ENCODE measurements at places on chromosomes 5 and 9.

GRCh38 chr5:124728331-124728967, 18.0 kb downstream of the ZNF608 start:
- DNase-seq, result no peak

DNA sequence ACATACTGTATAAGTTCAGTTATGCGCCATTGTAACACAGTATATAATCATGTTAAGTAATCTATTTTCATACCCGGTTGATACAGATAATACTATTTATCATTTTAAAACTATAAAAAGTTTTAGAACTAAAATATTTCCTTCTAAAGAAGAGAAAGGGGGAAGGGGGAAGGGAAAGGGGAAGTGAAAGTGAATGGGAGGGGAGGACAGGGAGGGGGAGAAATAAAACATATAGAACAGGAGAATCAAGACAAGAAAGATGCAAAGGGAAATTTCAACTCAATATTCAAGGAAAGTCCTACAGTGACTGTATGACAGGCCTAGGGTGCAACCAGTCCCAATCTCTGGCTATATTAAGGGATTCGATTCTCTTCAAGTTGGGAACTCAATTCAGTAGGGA, 1278.8 kb downstream of the MAT2B start:
- no peak for DNase-seq

GRCh38 chr9:133842721-133843227, 104.6 kb upstream of the SARDH start:
- no peak for DNase-seq

DNA sequence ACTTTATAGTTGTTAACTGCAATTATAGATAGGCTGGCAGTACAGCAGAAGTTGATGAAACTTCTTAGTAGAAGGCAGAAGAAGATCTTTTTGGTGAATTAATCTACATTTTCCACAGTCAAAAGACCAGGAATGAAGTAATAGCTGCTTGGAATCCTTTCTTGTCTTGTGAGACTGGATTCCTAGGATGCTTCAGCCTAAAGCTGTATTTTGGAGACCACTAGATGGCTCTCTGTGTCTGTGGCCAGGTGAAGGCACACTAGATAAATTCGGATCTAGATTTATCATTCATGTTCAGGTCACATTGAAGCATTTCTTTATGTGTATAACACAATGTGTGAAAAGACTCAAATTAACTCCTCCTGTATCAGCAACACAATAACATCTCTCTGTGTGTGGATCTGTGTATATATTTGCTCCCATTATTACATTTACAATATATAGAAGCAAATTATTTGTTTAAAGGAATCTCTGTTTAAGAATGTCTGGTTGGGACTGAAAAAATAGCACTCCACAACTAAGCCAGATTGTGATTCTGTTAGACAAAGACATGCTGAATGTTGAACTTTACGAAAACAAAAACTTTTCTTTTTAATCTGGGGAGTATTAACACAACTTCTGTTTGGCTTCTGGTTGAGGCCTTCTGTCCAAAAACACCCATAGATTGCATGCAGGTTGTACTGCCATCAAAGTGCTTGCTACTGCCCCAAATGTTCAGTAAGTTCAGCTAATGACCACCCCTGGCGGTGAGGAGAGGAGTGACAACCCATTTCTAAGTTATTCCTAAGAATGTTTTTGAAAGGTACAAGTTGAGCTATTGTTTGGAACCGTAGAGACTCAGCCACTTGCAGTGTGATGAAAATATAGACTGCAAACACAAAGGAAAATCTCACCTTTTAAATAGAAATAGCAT, 10.6 kb downstream of the GRIN3A start:
- no peak for DNase-seq

GRCh38 chr9:96256800-96257199, 45.2 kb downstream of the HSD17B3 start:
- no peak for DNase-seq

- DNase-seq, result no peak
Measured at GRCh38 chr5:52656569-52657246, 131.0 kb upstream of the ITGA1 start.

GRCh38 chr9:74513221-74513620, 16.1 kb downstream of the RORB start:
- no peak for DNase-seq

DNA sequence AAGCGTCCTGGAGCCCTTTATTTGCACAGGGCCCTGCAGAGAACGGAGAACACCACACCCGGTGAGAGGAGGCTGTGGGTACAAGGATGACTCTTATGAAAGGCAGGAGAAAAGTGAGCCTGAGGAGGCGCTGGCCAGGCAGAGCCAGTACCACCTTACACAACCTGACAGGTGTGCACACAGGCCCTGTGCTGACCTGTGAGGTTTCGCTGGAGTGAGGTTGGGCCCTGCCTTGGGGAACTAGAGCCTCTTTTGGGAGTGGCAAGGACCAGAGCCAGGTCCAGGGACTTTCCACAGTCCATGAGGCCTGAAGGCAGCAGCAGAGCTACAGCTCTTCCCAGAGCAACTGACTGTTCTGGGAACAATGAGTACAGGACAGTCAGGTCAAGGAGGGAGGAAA, 3.1 kb downstream of the SRD5A1 start:
- no peak for DNase-seq

DNA sequence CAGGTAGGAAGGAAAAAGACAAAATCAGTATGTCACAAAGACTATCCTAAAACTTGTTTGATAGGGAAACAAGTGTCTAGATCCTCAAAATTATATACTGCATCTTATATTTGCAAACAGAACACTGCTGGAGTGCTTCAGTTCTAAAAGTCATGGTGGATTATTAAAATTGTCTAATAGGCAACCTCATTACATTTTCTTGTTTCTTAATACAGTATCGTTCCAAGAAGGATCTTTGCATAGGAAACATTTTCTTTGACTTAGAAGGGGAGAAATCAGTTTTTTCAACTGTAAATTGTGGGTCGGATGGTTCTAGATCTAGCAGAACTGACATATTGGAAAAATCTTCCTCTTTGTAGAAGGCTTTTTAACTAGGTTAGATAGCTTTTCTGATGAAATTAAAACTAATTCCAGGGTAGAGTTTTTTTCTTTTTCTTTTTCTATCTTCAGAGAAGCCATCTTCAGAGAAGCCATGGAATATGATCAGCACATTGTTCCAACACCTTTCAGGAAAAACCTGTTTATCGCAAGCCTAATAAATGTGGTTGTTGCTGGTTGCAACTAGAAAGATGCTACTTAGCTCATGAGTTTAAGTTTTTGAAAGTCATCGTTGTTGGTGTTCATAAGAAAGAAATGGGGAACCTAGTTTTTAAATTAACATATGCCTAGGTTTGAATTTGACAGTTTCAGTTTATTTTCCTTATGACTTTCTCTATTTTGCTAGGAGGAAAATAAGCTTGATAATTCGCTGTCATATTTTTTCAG, 7.4 kb downstream of the CPEB4 start:
- DNase-seq, result no peak

DNA sequence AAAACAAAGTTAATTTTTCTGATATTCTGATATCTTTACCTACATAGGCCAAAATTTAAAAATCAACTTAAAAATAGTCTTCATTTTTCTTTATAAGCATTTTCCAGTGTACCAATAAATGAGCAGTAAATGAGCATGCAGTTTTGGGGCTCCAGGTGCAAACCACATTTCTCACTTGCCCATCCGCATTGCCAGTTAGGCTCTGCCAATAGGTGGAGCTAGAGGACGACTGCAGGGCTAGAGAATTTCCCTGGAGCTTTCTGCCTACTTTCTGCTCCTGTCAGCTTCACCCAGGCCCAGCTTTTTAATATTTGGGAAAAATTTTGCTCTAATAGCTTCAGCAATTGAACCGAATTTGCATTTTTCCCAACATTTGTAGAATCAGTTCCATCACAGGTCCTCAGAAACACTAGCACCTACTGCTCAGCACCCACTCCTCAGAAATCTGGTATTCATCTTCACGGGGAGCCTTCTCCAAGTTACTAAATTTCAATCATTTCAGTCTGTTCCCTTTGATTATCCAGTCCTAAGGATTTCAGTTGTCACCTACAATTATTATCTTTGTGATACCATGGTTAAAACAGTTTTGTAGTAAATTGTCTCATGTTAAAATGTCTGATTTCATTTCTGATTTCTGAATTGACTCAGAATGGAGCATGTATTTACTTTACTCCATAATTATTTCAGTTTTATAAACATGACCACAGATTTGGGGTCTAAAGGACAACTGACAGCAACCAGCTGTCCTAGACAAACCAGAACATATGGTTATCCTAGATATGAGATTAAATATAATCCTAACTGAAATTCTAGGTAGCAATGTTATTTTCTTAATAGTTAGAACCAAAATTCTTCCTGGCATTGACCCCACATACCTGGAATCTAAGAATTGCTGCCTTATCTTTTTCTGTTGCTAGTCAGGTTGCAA, 104.6 kb upstream of the FAM174A start:
- no peak for DNase-seq

DNA sequence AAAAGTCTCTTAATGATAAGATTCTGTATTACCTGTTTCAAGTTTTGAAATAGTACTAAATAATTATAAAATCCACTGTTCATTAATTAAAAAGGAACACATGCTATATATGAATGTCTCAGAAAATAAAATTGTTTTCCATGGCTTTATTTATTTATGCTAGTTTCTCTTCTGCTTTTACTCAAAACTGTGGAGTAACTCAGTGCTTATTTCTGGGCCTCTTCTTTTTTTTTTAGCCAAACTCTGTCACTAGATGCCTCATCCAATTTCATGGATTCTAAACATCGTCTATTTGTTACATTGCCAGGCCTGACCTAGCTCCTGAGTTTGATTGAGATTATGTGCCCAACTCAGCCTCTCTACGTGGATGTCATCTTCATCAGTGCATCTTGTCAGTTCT, 1509.7 kb downstream of the MAT2B start:
- DNase-seq, result no peak

DNA sequence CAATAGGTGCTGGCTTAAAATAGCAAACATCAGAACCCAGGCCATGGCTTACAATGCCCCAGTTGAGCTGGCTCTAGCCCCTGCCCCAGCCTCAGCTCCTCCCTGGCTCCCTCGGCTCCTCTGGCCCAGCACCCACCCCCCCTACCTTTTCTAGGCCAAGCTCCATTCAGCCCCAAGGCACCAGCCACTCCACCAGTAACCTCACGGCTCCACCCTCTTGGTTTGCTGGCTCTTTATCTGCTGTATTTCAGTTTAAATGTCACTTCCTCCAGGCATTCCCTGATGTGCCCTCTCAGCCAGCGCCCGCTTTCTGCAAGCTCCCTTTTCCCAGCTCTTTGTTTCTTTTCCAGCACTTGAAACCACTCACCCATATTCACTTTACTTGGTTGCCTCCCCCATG, 10.6 kb downstream of the C1QTNF2 start:
- no peak for DNase-seq

- DNase-seq, result peak; percentile 36
Measured at GRCh38 chr5:140239939-140240700, 62.8 kb downstream of the PFDN1 start.

DNA sequence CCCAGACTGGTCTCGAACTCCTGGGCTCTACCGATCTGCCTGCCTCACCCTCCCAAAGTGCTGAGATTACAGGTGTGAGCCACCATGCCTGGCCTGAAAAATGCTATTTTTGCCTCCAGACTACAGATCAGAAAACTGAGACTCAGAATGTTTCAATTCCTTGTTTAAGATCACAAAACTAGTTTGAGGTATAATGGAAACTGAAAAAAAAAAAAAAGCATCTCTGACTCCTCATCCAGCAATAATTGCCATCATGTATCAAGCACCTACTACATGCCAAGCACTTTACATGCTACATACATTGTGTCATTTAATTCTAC, 35.6 kb downstream of the PLAC8L1 start:
- no peak for DNase-seq

DNA sequence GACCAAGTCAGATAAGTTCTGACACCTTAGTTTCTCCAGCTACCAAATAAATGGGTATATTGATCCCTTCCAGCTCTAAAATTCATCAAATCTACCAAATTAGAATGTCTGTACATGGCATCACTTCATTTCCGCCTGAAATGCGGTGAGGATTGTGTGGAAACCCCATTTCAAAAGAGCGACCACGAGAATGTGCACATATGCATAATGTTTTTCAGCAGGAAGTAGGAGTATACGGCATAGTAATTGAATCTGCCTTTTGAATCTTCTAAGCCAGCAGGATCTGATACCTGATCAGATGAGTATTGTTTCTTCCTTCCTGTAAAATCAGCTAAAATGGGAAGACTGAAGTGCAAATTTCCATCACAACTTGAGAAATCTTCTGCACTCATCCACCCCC, 418.6 kb downstream of the TMEM38B start:
- no peak for DNase-seq

- DNase-seq, result no peak
Measured at GRCh38 chr5:172943283-172943841, 15.9 kb upstream of the RPL26L1 start.

DNA sequence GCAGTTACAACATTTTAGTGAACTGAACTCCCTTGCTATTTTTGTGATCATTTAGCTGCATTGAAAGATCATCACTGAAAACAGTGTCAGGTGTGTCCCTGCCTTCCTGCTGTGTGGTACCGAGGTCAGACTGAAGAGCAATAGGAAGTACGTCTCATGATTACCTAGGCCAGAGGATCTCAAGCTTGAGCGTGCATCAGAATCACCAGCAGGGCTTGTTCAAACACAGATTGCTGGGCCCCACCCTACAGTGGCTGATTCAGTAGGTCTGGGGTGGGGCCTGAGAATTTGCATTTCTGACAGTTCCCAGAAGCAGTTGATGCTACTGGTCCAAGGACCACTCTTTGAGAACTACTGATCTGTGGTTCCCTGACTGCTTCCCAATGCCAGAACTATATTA, 159.6 kb downstream of the ACTL7B start:
- no peak for DNase-seq

DNA sequence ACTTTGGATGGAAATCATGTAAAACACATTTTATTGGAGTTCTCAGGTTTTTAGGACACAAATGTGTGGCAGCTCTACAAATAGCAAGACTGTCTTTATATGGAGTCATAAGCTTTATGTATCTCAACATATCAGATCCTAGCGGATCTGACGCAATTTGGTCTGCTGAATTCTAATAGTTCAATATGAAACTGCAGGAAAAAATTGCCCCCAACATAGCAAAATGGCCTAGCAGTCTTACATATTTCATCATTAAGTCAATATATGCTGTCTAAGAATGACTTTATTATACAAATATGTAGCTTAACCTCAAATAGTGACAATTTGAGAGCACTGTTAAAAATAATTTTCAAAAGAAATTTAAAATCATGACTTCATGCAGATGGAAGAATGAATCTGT, 244.3 kb downstream of the TAF11L14 start:
- DNase-seq, result no peak

DNA sequence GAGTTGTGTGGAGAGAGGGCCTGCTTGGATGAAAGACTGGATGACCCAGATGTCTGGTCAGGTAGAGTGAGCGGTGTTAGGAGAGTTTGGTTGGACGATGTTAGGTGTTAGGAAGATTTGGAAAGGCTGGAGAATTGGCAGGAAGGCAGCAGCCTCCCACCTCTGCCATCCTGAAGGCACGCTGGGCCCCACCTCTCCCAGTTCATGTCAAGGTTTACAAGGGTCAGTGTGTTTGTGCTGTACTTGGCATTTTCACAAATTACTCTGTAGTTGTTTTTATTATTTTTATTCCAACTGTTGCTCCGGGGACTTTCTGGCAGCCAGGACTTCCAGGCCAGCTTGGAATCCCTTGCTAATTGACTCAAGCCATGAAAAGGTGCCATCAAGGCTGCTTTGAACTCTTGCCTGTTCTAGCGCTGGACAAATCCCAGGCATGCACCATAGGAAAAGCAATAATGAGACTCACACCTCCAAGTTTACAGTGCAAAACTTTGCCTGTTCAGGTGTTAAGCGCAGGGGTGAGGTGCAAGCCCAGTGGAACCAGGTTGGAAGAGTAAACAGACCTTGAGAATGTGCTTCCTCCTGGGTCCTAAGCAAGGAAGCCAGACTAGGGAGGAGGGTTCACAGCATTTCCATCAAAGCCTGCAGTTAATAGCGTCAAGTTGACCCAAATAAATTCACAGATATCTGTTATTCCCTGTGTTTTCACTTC, 41.7 kb upstream of the KLF9 start:
- no peak for DNase-seq

Data from stimulated activated CD8-positive, alpha-beta memory T cell treated with anti-CD3 and anti-CD28 coated beads, Interleukin-2, amount 100 ng/mL, for 1 hour (primary cell).